ENCODE measurements at places on chromosomes 13 and 19. TPM values are rescaled to one million over a fixed set of nuclear protein-coding genes. Genes with fewer than 3 reads are reported as not detected.
A peak's percentile ranks its signal among the peaks of the same experiment; 100 is the strongest.

GIPC3 gene
- 0.40 TPM for total RNA-seq

PLK5 gene
- not detected for total RNA-seq

MARK4 gene
- 31.4 TPM for total RNA-seq

DNA sequence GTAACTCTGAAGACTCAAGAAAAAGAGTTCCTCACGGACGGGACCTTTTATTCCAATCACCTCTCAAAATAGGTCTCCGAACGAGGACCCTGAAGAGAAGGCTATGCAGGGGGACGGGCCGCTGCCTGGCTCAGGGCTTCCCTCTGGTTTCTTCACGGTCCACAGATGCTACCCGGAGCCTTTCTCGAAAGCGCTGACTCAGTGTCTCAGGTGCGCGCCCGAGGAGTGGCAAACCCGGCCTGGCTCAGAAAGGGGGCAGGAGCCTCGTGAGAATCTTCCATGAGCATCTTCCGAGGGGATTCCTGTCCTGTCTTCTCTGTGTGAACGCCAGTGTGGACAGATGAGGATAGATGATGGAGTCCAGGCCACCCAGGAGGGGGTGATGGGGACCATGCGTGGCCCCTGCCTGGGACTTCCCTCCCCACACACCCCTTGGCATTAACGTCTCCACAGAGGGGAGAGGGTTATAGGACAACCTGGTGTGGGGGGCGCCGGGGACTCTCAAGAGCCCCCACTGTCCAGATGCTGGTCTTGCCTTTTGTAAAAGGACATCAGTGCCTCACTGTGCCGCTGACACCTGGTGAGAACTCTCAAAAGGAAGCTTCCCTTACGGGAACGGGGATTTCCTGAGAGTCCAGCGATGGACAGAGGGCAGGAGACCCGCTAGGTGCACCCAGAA, 16.5 kb downstream of the LSM4 start:
- DNase-seq, result no peak

- DNase-seq, result no peak
These were observed 11.8 kb upstream of the RSPH6A start for GRCh38 chr19:45826934-45827333.

- no peak for DNase-seq
These were observed 52.7 kb upstream of the ZDHHC20 start for GRCh38 chr13:21511849-21512248.

LHB gene
- total RNA-seq, result not detected

CASP14 gene
- not detected for total RNA-seq

DNA sequence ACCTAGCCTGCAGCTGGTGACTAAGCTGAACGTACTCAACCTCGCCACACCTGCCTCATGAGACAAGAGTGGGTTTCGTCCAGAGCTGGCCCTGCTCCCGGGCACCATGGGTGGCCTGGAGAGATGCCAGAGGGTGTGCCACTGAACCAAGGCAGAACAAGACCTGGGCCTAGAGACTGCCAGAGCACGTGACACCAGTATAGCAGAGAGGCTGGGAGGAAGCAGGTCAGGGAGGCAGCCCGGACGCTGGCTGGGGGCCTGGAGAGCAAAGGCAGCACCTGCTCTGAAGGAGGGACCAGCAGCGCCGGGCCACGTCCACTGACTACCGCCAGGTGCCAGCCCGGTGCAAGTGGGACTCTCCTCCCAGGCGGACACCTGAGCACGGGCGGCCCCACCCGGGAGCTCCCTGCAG, 7.3 kb upstream of the C13orf46 start:
- peak; percentile 6 for DNase-seq

DNA sequence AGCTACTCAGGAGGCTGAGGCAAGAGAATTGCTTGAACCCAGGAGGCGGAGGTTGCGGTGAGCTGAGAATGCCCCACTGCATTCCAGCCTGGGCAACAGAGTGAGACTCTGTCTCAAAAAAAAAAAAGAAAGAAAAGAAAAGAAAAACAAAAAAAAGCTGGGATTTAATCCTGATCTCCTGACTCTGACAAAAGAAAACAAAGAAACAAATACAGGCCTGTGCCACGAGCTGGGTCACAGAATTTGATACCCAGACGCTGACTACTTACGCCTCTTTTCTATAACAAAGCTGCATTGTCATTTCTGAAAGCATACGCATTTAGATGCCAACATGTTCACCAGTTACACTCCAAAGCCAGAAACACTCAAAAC, 18.2 kb upstream of the GTF2F2 start:
- DNase-seq, result no peak

DNA sequence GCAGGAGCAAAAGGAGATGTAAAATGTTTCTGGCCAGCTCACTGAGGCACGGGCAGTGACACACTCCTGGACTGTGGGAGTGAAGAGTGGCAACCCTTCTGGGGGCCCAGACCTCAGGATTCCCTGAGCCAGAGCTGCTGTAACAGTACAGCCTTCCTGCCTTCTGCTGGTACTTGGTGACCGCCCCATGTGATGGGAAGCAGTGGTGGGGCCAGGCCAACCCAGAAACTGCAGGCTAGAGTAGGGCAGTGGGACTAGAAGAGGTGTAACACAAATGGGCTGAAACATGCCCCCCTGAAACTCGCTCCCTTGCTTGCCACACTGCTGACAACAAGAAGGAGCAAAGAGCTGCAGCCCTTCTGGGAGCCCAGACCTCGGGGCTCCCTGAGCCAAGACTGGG, 217.1 kb upstream of the TRPC4 start:
- no peak for DNase-seq

GNG8 gene
- not detected for total RNA-seq

SYT5 gene
- not detected for total RNA-seq

- no peak for DNase-seq
These were observed 79.9 kb downstream of the RNASEH2B start for GRCh38 chr13:50989476-50989875.

FFAR2 gene
- total RNA-seq, result not detected

DNA sequence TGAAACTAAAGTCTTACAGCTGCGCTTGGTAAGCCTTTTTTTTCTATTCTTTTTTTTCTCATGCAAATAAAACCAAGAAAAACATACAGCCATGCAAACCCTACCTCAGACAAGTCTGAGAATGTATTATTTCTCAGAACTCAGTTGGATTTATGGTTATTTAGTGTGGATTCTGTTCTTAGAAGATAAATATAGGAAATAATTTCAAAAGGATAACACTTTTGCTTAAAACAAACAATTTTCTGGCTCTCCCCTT, 40.7 kb upstream of the TNFSF11 start:
- DNase-seq, result no peak

GRCh38 chr13:23086968-23087623, 93.7 kb upstream of the SGCG start:
- DNase-seq, result no peak

- no peak for DNase-seq
These were observed 20.3 kb upstream of the RNASEH2B start for GRCh38 chr13:50889317-50889716.

DNA sequence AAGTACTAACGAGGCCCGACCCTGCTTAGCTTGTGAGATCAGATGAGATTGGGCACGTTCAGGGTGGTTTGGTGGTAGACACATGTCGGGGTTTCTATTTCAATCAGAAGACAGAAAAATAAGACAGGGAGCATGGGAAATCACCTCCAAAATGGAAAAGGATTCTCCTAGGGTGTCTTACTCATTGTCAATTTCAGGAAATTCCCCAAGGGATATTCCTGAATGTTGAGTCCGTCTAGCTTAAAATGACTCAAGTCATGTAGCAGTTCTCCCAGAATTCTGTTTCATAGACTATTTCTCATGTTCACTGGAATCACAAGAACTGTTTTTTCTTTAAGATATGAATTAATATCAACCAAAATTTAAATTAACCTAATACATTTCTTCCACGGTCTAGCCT, 380.1 kb downstream of the EFNB2 start:
- no peak for DNase-seq

IRS2 gene
- 1.1 TPM for total RNA-seq

APOC1 gene
- total RNA-seq, result not detected

KLK15 gene
- total RNA-seq, result not detected

- DNase-seq, result no peak
These were observed 173.0 kb downstream of the KLF12 start for GRCh38 chr13:73961181-73961580.

DNA sequence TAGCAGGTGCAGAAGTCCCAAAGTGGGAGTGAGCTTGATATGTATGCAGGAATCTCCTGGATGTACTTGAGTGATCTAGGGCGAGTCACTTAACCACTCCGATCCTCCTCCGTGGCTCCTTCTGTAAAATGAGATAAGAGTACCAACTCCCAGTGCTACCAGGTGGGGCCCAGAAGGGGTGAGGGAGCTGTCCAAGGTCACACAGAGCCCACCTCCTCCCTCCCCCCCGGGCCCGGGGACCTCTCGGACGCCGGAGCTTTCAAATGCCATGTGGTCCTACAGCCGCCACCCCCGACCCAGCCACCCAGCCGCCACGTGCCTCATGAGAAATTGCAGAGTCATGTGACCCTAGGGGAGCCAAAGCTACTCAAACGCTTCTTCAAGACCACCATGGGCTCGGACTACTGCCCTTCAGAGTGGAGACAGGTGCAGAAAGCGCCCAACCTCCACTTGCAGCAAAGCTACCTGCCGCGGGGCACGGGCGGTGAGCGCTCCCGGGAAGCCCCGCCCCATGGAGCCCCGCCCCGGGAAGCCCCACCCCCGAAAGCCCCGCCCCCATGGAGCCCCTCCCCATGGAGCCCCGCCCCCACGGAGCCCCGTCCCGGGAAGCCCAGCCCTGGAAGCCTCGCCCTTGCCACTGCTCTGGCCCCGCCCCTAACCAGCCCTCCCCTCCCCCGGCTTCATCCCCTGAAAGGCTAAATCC, 10.1 kb upstream of the ZNF358 start:
- DNase-seq, result no peak

DNA sequence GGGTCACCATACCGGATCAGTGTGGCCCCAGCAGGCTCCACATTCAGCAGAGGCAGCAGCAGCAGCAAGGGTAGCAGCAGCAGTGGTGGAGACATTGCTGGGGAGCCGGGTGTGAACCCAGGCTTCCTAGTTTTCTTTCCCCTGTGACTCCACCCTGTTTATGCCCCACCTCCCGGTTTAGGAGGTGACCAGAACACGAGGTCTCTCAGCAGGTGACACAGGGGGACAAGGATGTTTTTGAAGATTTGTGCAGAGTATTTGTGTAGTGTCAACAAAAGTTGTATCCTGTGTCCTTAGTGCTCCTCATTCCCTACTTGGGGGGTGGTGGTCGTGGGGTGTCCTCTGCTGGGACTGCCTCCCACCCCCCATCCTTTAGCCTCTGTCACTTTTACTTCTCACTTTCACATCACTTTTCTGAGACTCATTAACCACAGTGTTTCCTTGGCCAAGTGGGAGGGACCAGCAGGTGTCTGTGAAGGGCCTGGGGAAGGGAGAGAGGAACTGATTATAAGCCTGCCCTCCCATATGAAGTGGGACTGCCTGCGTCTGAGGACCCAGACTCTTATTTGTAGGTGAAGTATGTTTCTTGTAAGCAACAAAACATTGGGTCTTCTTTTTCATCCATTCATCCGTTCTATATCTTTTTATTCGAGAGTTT, 15.6 kb upstream of the KCNC3 start:
- no peak for DNase-seq

GPC6 gene
- total RNA-seq, result not detected

GRCh38 chr19:33063356-33063752, 1.3 kb downstream of the RHPN2 start:
- no peak for DNase-seq

DNA sequence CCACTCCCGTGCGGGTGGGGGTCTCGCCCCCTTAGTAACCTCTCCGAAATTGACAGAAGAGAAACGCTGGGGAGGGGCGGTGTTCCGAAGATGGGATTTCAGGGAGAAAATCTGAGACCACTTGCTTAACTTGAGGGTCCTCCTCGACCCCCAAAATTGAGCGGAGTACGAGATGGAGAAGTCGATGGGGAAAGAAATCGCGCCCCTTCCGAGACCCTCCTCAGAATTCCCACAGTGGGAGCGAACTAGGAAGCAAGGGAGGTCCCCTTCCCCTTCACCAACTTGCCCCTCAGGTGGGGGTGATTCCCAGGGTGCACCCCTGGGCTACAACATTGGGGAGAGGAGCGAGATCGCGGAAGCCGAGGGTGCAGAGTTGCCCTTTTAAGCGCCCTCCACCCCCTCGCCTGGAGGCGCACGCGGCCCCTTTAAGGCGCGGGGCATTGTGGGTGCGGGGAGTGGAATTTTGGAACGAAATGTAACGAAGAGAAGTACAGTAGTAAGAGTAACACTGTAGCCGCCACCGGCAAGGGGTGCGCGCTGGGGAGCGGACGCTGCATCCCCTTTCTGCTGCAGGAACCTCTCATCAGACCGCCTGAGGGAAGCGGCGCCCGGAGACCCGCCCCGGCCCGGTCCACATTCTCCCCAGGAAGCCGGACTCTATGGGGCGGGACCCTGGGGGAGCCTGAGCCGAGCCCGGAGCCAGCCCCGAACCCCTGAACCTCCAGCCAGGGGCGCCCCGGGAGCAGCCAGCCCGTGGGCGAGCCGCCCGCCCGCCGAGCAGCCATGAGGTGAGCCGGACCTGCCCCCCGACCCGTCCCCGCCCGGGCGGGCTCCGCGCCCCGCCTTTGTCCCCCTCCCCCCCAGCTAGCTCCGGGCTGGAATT, at the start of gene VASP:
Gene VASP, plus strand, starts transcription at position 491 of the 883 bp plus-strand sequence. Its CDS starts 293 bp downstream, at position 784.
- DNase-seq, result peak; percentile 95

HSH2D gene
- total RNA-seq, result 135 TPM

GRCh38 chr19:1904860-1905109, 414 bp upstream of the ADAT3 start:
- DNase-seq, result no peak

FXYD7 gene
- total RNA-seq, result not detected

DNA sequence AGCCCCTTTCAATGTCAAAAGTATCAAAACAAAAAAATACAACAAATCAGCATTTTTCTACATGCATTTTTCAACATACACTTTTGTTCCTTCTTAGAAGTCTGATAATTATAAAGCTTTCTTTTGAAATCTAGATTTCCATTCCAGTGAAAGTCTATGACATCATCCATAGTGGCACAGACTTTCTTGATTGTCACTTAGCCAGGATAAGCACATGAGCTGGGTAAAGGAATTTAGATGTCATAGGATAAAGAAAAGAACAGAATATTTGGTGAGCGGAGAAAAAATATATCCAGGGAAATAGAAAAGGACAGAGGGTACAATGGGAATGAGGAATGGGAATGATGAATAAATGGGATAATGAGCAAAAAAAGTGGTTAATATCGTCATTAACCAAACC, 15.1 kb upstream of the TRPC4 start:
- DNase-seq, result no peak

TMPRSS9 gene
- total RNA-seq, result not detected

DNA sequence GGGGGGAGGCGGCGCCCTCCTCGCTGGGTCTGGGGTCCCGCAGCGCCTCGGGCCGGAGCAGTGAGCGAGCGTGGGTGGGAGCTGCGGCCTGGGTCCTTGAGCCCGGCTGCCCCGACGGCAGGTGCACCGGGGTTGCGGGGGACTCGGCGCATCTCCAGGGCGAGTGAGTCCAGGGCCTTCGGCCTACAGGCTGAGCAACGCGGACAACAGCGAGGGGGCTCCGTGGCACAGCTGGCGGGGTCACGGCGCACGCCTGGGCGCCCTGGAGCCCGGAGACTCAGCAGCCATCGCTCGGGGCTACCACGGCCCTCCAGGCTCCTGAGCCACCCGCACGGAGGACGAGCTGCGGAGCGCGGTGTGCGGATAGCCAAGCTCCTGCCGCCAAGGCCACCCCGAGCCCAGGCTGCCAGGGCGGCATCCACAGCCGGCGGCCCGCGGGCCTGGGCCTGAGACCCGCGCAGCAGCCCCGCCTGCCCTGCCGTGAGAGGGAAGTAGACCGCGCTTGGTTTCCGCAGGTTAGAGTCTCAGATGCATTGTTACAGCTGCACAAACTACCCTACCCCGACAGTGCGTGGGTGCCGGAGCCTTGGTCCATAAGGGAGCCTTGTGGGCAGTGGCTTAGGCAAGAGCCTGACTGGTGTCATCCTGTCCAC, 253.9 kb upstream of the SGCG start:
- no peak for DNase-seq
